ENCODE measurements at places on chromosomes 2 and 18. TPM values are rescaled to one million over a fixed set of nuclear protein-coding genes. Genes with fewer than 3 reads are reported as not detected.

The UGT1A10 gene
- polyA plus RNA-seq, result not detected

The INHBB gene
- 7.2 TPM for polyA plus RNA-seq

The AFG3L2 gene
- 33.7 TPM for polyA plus RNA-seq

The LYPD6B gene
- not detected for polyA plus RNA-seq

The PAX3 gene
- polyA plus RNA-seq, result not detected

The CD207 gene
- 0.04 TPM for polyA plus RNA-seq

The TWIST2 gene
- 8.7 TPM for polyA plus RNA-seq

The SPP2 gene
- polyA plus RNA-seq, result not detected

The ZC3H6 gene
- polyA plus RNA-seq, result 0.59 TPM

The C1QL2 gene
- polyA plus RNA-seq, result not detected

The LIPG gene
- 0.33 TPM for polyA plus RNA-seq

The RIOK3 gene
- 29.4 TPM for polyA plus RNA-seq

- no peak for DNase-seq
Observed at GRCh38 chr2:6968319-6969100, 51.3 kb downstream of the RNF144A start.

GRCh38 chr2:180494286-180494685, 486.1 kb upstream of the UBE2E3 start:
- no peak for DNase-seq

DNA sequence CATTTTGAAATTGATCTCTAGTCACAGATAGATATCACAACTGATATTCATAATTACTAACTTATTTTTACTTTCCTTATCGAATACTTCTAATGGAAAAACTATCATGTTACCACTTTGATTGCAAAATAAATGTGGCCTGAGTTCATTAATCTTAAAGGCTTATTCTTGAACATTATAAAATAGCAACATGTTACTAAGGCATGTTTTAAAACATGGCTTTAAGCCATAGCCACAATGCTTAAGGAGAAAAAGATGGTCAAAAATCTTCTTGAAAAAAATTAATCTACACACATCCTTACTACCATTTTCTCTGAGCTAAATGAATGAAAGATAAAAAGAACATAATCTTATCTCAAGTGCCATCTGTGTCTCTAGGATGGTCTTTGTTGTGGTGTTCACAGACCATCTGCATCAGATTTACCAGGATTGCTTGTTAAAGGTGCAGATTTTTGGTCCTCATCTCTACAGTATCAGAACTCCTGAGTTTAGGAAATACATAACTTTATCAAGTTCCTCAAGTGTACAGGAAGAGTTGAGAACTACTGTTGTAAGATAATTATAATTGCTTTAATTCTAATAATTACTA, 15.3 kb downstream of the MTX2 start:
- DNase-seq, result no peak

DNA sequence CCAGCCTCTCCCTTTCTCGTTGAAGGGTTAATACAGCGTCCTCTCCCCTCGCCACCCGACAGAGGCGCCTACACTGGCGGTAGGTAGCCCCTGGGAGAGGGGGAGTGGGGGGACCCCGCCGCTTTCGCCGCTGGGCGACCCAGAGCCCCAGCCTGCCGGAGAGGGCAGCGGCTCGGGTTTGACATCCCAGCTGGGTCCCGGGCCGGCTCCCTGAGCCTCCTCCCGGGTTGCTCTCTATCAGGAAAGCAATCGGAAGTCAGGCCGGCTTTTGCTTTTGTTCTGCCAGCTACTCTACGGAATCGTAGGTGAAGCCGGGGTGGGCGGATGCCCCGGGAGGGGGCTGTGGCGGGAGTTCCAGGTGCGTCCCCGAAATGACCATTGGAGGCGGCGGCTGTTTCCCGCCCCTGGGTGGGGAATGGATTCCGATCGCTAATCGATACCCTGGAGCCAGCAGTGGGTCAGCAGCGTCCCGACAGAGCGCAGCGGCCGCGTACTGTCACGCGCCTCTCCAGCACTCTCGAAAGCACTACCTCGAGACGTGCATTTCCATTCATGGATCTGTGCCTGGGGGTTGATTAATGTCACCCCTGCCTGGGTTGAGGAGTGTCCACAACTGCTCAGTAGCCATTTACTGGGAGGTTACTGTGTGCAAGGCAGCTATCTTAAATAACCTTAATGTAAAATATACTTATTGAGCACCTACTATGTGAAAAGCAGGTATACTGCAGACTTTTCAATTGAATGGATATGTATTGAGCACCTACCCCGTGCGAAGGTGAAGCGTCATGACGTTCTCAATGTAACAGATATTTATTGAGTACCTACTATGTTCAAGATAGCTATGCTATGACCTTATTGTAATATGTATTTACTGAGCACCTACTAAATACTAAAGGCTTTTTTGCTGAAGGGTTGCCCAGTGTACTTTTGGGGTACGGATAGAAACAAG, 1.1 kb downstream of the MAPK4 start:
- no peak for DNase-seq

GRCh38 chr18:75358928-75359327, 68.6 kb downstream of the SMIM21 start:
- no peak for DNase-seq

DNA sequence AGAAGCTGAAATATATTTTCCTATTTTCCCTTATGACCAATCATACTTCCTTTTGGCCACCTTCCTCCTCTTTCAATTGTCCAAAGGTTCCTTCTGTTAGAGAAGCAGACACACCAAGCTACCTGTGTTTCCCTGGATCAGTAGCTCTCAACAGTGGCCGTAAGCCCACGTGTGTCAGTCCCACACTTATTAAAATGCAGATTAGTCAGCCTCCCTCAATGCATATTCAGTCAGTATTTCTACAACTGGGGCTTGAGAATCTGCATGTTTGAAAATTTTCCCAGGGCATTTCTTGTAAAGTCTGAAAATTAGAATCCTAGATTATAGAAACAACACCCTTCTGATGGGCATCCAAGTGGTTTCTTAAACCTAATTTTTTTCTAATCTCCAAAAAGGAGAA, 54.0 kb upstream of the ITPRID2 start:
- no peak for DNase-seq

DNA sequence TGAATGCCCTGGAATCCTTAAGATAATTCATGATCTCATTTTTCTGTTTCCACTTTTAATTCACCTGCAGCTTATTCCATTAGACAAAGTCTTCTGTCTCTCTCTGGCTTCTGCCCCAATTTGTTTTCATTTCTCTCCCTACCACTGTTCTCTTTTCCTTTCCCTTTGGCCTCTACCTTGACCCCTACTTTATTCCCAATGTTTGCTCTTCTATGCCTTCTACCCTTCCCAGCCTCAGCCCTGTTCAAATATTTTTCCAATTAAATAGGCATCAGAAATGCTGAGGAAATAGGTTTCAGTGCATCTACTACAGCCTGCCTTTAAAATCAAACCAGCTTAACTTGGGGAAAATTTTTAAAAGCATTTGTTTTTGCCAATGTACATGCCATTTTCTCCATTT, 443.7 kb upstream of the CWC22 start:
- no peak for DNase-seq

GRCh38 chr18:5979971-5980457, 84.7 kb upstream of the TMEM200C start:
- no peak for DNase-seq

GRCh38 chr2:2472881-2473280, 141.8 kb upstream of the MYT1L start:
- no peak for DNase-seq

DNA sequence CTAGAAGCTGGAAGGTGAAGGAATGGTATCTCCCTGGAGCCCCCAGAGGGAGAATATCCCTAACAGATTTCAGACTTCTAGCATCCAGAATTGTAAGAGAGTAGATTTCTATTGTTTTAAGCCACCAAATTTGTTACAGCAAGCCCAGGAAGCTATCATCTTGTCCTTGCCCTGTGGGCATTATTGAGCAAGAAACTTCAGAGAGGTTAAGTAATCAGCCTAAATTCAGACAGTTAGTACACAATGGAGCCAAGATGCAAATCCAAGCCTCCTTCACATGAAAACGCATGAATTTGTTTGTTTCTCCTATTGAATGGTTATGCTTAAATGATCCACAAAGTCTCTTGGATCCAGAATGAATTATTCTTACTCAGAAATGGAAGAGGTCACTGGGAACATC, 55.2 kb upstream of the TRIB2 start:
- no peak for DNase-seq

DNA sequence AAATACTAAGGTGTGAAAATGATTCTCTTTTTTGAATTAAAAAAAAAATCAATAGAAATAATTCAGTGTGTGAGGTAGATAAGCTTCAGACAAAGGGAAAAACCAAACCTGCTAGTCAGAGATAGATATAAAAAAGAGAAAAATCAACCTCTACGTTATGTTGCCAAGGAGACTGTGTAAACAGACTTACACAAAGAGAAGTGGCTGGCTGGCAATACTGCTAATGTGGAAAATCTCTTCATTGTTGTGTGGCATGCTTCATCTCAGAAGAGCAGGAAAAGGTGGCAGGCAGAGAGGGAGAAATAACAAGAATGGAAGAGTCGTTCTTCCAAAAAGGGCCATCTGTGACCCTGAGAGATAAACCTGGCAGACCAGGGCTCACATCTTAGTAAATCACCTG, 200.8 kb downstream of the SLC8A1 start:
- no peak for DNase-seq

- no peak for DNase-seq
Observed at GRCh38 chr2:144041612-144042011, 478.3 kb downstream of the ZEB2 start.

GRCh38 chr2:173300458-173300857, 54.2 kb upstream of the CDCA7 start:
- no peak for DNase-seq

GRCh38 chr2:30428827-30429461, 18.1 kb upstream of the LCLAT1 start:
- DNase-seq, result no peak

- no peak for DNase-seq
Observed at GRCh38 chr2:27255187-27255586, 7.7 kb downstream of the SLC30A3 start.

GRCh38 chr2:209960676-209961630, 41.5 kb upstream of the RPE start:
- DNase-seq, result peak; percentile 18

DNA sequence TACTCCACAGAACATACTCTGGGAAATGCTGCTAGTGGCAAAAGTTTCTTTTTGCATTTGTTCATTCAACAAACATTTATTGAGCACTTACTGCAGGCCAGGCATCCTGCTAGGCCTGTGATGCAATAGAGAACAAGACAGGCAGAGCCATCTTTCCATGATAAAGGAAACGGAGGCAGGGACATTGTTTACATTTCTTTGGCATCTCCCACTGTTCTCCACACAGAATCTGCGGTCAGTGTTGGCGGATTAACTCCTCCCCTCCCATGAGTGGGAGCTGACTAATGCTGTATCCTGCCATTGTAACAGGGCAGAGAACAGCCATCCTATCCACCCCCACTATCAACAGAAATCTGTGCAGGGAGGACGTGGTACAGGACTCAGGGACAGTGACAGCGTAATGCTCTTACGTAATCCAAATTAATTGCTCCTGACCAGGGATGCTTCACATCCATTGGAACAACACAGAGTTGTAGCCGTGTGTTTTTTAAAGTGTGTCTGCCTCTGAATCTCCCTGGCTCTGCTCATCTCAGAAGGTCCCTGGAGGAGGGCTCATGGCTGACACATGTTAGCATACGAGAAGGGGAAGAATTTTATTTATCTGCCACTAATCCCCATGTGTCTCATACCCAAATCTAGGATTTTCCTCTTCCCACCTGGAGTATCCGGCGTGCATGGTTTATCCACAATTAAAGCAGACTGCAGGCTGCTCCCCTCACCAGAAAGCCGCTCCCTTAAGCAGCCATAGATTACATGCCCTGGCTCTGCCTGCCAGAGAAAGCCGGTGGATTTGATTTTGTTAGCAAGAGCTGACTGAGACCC, 32.3 kb downstream of the STEAP3 start:
- DNase-seq, result peak; percentile 41

DNA sequence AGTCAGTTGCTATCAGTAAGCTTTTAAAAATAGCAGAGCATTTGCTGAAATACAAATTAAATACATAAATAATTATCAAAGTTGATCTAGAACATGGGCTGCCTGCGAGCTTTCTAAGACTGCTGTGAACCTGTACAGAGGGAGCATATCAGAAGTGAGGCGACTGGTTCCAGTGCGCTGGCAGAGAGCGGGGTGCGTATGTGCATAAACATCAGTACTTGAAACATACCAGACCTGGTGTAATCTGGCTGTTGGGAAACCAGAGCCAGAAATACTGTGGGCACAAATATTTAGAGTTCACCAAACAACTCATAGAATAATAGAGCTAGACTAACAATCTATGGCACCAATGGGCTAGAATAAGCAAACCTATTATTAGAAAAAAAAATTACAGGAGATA, 27.3 kb downstream of the PDIA6 start:
- no peak for DNase-seq

GRCh38 chr18:41390309-41390708, 564.7 kb upstream of the PIK3C3 start:
- no peak for DNase-seq

- DNase-seq, result no peak
Observed at GRCh38 chr2:223217373-223217772, 165.4 kb downstream of the KCNE4 start.

DNA sequence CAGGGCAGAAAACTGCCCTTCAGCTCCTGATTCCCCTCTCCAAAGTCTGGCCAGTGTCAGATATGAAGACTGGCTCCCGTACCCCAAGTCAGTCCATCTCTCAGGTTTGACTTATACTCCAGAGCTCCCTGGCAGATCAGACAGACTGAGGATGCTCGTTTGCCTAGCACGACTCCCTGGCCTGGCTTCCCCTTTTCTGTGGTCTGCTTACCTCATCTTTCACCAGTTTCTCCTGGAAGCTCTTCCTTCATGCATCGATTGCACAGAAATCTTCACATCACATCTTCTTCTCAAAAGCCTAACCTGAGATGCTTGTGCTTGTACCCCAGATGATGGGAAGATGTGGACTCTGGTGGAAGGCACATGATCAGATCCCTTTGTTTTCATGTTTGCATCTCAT, 387.9 kb upstream of the POU3F3 start:
- no peak for DNase-seq

- no peak for DNase-seq
Observed at GRCh38 chr18:21345840-21346239, 103.8 kb downstream of the GREB1L start.

GRCh38 chr18:59633961-59634485, 63.2 kb downstream of the CCBE1 start:
- no peak for DNase-seq

DNA sequence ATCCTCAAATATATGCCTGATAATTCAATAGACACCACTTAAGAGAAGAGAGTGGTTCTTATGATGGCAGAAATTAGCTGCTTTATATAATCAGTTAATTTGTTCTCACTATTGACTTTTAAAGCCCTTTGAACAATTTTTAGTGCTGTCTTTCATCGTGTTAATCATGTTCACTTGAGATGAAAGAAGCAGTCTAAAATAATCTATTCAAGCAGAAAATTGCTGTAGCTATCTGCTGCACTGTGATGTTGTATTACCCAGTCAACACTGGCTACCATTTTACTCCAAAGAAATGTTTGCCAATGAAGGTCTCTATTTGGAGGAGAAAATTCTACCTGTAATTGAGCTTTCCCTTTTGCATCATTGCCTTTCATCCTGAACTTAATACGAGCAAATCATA, 459.8 kb upstream of the FSIP2 start:
- DNase-seq, result no peak
